ENCODE measurements at places on chromosomes 6 and 20.

GRCh38 chr20:57483287-57484050, 41.5 kb downstream of the CTCFL start:
- no peak for DNase-seq

DNA sequence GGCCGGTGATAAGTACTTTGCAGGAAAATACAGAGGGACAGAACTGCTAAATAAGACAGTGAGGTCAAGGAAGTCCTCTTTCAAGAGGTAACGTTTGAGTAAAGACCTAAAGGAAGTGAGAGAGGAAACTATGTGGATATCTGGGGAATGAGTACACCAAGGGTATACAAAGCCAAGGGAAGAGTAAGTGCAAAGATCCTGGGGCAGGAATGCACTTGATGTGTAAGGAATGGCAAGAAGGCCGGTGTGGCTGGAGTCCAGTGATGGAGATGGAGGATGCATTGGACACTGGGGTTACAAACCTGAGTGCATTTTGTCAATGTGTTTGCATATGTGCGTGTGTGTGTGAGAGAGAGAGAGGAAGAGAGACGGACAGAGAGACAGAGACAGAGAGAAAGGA, 32.1 kb upstream of the TGM2 start:
- DNase-seq, result no peak

- no peak for DNase-seq
Observed at GRCh38 chr6:121222656-121223055, 111.6 kb downstream of the TBC1D32 start.

- DNase-seq, result no peak
Observed at GRCh38 chr20:56422076-56422823, 10.2 kb downstream of the CASS4 start.

GRCh38 chr6:15512721-15513120, 150.1 kb downstream of the DTNBP1 start:
- no peak for DNase-seq

DNA sequence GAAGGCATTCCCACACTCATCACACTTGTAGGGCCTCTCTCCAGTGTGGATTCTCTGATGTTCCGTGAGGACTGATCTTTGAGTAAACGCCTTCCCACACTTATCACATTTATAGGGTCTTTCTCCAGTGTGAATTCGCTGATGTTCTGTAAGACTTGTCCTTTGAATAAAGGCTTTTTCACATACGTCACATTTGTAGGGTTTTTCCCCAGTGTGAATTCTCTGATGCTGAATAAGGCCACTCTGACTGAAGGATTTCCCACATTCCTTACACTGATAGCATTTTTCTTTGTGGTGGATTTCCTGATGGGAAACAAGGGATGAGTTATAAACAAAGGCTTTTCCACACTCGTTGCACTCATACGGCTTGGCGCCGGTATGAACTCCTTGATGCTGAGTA, 8.9 kb downstream of the ZSCAN12 start:
- DNase-seq, result no peak

DNA sequence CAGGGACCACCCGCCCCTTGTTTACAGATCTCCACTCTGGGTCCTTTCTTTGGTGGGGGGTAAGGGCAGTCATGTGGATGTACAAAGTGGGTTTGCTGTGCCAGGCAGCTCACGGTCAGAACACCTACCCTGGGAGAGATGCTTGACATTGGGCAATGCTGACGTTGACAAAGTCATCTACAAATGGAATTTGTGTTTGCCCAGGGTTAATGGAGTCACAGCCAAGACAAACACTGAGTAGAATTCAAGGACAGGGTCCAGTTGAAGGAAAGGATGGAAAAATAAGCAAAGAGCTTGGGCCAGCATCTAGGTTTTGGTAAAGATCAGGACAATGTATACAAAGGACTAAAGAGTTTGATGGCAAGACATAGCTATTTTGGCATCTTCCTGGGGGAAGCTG, 54.7 kb downstream of the MOCS1 start:
- DNase-seq, result no peak

GRCh38 chr6:9083108-9083507, 647.8 kb upstream of the SLC35B3 start:
- no peak for DNase-seq

GRCh38 chr6:5050009-5050408, 35.1 kb upstream of the PPP1R3G start:
- DNase-seq, result no peak

- DNase-seq, result no peak
Observed at GRCh38 chr6:163576114-163576513, 161.6 kb downstream of the QKI start.
